ENCODE measurements at places on chromosomes 2 and 18.

DNA sequence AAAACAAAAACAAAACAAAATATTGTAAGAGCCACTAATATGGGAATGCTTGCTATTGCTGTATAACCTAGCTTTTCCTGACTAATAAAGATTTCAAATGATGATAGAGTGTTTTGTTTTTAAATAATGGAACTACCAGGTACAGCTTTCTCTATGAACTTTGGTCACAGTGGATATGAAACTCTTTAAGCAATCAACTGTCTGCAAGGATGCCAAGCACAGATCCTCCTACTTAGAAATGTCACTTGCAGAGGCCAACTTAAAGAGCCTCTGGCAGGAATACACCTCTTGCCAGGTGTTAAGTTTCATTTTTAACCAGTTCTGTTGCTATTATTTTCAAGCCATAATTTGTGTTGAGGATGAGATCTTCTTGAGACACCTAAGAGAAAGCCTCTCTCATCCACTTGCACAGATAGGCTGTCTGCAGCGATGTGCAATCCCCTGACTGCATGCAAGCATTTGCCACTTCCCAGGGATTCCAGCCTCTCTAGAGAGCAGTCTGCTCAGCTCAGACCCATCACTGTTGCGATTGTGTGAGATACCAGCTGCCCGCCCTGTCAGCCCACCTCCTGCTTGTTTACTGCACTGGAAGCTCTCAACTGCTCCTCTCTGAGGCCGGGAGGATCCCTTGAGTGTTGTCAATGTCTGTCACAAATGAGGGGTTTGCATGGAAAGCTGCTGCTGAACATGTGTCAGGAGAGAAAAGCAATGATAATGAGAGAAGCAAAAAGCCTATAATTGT, 86.1 kb upstream of the SCG2 start:
- DNase-seq: no peak

DNA sequence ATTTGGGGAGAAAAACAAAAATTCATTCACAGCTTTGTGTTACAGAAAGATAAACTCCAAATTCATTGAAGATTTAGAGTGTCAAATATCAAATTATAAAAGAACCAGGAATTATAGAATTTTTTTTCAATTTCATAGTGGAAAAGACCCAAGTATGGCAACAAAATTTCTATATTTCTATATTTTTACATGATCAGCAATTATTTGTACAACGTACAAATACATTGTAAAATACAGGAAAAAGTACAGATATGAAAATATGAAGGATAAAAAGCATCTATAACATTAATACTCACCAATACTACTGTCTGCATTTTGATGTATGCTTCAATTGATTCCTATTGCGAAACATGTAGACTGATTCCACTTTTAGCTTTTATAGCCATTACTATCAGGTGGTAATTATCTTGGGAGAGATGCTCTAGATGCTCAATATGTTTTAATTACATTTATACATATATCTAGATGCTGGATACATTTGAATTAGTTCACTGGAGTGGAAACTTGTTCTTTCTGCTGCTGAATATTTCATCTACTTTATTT, 4.0 kb downstream of the SH3YL1 start:
- no peak for DNase-seq

DNA sequence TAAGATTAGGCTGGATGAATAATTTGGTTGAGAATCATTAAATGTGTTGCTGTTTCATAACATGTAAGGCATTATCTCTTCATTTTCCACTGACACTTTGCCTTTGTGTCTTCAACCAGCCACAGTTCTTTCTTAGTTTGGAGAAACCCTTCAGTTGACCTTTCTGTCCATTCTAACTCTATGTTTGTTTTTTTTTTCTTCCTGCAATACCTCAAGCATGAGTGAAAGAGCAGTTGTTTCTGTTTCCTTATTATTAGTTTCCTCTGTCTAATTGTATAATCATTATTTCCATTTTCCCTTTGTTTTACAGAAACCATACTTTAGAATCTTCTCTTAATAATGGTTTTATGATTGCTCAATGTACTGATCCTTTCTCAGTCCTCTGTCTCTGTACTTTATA, 25.6 kb downstream of the HADHB start:
- peak; percentile 8 for DNase-seq

GRCh38 chr2:94622113-94622618, 249.1 kb upstream of the TEKT4 start:
- no peak for DNase-seq

GRCh38 chr2:108385411-108386071, 7.8 kb downstream of the SULT1C4 start:
- DNase-seq: no peak

GRCh38 chr2:160472839-160473251, 20.8 kb downstream of the RBMS1 start:
- peak; percentile 78 for DNase-seq

DNA sequence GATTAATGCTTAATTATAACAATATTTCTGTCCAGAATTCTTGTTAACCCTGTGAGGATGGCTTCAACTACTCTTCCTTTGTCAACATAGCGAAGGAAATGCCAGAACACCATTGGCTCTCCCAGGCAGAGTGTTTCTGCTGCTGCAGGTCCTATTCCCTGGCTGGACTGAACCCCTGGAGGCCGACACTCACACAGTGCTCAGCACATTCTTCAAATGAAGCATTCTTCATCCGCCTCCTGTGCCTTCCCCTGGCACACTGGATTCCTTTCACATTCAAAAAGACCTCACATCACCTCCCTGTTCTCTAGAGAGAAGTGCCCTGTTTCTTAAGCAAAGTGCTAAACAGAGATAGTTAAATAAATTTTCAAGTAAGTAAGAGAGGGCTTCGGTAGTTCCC, 187.3 kb upstream of the MSH6 start:
- DNase-seq: no peak

DNA sequence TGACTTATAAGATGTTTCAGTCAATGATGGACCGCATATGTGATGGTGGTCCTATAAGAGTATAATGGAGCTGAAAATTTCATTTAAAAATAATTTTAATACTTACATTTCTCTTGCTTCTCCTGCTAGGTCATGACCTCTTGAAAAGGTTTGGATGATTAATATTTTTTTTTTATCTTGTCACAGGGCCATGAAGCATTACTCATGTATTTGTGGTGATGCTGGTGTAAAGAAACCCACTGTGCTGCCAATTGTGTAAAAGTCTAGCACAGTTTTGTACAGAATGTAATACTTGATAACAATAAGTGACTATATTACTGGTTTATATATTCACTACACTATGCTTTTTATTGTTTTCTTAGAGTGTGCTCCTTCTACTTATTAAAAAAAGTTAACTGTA, 124.2 kb upstream of the CELF4 start:
- DNase-seq: no peak

DNA sequence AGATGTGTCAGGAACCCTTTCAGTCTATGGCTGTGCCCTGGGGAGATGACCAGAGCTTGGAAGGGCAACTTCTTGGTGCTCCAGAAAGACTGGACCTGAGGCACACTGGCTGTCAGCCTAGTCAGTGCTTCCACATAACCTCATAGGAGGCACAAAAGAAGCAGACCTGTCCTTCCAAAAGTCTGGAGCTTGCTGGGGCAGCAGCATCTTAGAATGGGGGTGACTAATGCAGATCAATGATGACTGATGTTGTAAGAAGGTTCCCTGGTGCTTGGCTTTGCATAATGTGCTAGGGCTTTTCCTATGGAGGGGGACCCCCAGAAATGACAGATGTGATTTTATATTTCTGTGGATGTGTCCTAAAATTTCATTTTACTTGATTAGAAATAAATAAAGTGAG, 255.7 kb upstream of the THUMPD2 start:
- DNase-seq: no peak

DNA sequence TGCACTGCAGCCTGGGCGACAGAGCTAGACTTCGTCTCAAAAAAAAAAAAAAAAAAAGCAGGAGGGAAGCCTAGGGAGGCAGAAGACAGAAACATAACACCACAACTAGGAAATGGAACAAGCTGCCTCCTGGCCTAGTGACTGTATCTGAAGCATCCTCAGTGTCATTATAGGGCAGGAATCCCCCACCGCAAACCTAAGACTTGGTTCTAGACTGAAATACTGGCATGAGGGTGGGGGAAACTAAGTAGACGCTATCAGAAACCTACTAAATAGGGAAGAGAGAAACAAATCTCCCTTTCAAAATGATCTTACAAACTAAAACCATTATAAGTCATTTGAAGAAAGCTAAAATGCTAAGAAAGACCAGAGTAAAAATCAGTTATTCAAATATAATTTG, 16.4 kb upstream of the SMAD2 start:
- no peak for DNase-seq

DNA sequence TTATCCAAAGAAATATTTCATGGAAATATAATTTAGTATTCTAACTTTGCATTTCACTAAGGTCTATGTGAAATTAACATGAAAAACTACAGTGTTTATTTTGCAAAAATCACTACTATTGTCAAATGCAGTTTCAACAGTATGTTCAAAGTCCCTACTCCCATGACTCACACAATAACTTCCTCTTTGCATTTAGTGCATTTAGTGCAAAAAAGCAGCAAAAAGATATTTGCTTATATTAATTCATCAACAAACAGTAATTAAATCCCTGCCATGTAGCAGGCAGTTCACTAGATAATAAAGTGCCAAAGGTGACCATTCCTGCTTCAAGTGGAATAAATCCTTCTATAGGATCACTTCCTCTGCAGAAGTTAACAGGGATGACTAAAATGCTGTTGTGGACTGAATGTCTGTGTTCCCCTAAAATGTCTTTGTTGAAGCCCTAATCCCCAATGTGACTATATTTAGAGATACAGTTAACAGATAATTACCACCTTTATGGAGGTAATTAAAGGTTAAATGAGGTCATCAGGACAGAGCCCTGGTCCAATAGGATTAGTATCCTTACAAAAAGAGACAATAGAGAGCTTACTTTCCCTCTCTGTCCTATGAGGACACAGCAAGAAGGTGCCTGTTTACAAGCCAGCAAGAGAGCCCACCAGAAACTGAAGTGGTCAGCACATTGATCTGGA, 61.7 kb downstream of the STK39 start:
- DNase-seq: peak; percentile 36

DNA sequence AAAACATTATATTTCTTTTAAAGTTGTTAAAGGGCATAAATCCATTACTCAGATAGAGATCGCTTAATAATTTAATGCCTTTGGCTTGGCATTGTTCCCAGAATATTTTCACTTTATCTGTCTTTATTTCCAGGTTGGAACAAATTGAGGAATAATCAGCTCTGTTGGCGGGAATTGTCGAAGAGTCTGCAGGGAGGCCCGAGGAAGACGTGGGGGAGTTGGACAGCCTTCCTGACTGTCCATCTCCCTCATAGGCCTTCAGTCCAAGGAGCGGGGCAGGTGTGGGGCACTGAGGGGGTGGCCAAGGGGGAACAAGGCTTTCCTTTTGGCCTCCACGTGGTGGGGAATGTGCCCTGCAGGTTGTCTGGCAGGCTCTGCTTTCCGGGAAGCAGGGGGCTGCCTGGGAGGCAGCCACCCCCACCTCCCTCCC, 179.6 kb downstream of the ZBTB7C start:
- no peak for DNase-seq

DNA sequence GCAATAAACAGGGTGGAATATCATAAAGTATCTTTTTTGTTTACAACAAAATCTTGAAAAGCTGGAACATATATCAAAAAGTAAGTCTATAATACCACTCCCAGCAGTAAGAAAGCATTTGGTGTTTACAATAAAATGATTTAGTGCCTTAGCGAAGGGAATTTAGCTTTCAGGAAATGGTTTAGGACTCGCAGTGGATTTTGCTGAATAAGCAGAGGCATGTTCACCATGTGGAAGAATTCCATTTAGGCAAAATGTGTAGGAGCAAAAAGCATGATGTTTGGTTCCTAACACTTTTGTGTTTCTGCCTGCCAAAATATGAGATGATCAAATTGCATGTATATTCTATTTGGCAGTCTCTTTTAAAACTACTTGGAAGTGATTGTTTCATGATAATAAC, 163.6 kb downstream of the AGPS start:
- no peak for DNase-seq

DNA sequence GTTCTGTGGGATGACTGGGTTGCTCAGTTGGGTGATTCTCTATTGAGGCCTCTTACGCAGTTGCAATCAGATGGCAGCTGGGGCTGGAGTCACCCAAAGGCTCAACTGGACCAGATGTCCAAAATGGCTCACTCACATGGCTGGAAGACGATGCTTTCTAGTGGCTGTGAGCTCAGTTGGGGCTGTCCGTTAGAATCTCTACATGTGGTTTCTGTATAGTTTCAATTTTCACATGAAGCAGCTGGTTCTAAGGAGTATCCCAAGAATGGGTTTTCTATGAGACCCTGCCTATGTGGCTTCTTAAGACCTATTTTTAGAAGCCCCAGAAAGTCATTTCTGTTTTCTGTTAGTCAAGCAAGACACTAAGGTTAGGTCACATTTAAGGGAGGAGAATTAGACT, 4.4 kb downstream of the XRCC5 start:
- DNase-seq: no peak

- no peak for DNase-seq
Observed at GRCh38 chr2:63544017-63544627, 44.2 kb downstream of the WDPCP start.

DNA sequence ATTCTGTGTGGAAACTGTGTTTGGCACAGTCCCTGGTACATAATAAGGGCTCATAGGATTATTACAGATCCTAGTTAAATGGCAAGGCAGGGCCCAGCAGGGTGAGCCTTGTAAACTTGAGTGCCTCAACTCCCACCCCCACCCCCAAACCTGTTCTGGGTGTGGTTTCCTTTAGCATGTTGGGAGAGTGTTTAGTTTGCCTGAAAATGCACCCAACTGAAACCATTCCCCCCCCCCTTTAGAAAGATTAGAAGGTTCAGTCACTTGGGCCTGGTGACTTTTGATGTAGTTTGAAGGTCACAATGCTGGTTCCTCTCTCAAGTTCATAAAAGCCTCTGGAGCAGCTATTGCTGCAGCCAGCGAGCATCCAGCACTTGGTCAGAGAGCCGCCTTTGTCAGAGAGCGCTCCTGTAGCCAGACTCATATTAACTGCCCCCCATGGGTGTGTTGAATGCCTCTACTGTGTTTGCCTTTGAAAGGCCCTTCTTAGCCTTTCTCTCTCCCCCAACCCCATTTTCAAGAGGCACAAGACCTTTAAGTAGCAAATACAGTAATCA, 113.7 kb downstream of the SPTBN1 start:
- DNase-seq: no peak
